ENCODE measurements at places on chromosomes 16 and 17. TPM values are rescaled to one million over a fixed set of nuclear protein-coding genes. Genes with fewer than 3 reads are reported as not detected.
A peak's percentile ranks its signal among the peaks of the same experiment; 100 is the strongest.

GRCh38 chr16:86625029-86625428 is 46.7 kb downstream of the FOXL1 start:
- DNase-seq, result no peak

- no peak for DNase-seq
These were observed 28.1 kb downstream of the OGFOD1 start for GRCh38 chr16:56479469-56479868.

- no peak for DNase-seq
These were observed 56.7 kb downstream of the PLXDC1 start for GRCh38 chr17:39094607-39095308.

DNA sequence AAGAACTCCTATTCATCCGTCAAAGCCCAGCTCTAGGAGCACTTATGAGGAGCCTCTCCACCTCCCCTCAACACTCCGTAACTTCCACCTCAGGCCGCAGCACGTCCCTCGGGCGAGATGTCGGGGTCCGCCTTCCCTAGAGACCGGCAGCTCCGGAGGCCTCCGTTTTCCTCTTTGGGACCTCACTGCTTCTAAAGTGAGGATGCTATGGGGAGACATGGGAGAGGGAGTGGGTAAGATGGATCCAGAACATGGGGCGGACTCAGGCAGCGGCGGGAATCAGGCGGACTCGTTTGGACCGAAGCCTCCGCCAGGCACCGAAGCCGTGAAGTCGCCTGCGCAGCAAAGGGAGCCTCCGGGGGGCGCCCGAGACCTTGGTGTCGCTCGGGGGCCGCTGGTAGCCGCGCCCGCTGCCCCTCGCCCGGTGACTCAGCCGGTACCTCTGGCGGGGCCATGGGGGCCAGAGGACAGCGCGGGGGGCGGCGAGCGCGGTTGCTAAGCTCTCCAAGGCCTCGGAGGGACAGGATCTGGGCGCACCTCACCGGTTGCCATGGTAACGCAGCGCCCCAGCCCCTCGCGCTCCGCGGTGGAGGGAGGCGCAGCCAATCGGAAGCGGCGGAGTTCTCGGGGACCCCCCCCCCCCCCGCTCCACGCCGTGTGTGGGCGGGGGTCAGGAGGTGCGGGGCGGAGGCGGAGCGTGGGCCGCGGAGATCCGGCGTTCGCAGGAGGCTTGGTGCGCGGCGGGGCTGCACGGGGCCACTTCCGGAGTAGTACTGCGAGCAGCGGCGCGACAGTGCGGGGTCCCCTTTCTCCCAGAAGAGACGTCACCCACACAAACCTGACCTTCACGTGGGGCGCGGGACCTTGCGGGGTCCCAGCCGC is 1.3 kb upstream of the HIC1 start:
- peak; percentile 80 for DNase-seq

GRCh38 chr16:31487720-31488467 is 5.0 kb downstream of the SLC5A2 start:
- peak; percentile 81 for DNase-seq

DNA sequence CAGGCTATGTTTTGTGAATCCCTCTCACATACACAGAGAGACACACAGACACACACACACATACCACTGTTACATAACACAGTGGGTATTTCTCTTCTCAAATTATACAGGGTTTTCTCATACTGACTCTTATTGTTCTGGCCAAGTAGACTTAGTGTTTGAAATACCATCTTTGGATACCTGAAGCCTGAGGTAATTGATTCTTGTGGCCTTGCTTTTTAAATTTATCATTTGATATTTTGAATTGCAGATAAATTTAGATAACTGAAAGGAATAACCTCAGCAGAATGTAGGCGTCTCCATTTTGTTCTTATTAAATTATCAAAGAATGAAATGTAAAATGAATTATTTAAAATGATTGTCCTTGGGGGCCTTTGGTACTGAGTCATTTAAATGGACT is 223.8 kb downstream of the LGALS9B start:
- DNase-seq, result no peak

GRCh38 chr17:77753691-77754245 is 204.7 kb upstream of the TNRC6C start:
- DNase-seq, result peak; percentile 17

DNA sequence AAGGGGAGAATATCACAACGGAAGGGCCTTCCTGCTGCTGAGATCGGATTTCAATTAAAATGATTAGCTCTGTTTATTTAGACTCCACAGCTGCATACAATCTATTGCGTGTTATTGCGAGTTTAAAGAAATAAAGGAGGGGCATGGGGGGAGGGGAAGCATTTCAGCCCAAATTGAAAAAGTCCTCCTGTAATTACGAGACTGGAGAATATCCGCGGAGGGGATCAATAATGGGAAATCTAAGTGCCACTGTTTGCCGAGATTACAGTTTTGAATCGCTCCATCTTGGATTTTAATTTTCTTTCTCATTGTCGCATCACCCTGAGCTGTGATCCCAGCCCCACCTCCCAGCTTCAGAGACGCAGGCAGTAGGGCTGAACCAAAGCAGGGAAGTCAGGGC is 15.7 kb upstream of the RPL38 start:
- no peak for DNase-seq

DNA sequence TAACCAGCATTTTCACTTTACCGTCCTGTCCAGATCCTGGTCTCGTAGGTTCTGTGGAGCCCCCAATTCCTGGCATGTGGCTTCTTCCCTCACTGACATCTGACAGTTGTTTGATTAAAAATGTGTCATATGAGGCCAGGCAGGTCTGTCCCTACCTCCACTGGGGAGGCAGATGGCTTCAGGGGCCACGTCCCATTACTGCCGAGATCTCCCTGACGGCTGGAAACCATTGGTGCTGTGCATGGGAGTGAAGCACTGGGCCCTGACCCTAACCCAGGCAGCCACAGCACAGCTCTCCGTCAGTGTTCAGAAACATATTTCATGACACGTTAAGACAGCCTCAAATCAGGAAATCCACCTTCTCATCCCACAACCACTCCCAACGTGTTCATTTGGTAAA is 77.5 kb downstream of the GNAO1 start:
- DNase-seq, result no peak

DNA sequence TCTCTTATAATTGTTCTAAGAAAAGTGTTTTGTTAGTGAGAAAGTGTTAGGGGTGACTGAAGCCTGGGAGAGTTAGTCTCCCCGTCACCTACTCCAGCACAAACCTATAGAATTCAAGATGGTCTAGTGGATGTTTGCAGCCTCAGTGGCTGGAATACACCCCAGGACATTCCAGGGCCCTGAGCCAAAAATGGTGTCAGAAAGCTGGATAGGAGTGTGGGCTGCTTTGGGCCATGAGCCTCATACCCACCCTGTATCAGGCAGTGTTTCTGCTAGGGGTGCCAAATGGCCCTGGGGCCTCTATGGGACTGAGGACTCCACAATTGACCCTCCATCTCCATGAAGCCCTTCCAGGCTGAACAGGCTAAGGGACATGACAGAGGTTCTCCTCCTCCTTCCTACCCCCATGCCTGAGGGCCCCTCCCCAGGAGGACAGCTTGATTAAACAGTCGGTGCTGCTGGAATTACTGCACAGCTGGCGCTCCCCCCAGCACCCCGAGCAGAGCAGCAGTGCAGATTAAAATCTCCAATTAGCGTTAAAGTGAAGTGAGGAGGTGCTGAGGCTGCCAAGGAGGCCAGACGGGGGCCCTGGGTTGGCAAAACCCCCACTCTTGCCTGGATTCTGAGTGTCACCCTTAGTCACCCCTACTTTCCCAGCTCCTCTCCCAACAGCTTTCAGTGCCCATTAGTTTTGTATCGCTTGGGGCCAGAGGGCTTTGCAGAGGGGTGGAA is 59.1 kb downstream of the NEUROD2 start:
- DNase-seq, result no peak

- DNase-seq, result no peak
These were observed at the start of gene B4GALNT2 for GRCh38 chr17:49132699-49133364. Gene B4GALNT2 (plus strand): TSS chr17:49132769. CDS start chr17:49132793, 24 bp downstream.

GRCh38 chr16:3142327-3142726 is 7.5 kb downstream of the ZNF213 start:
- peak; percentile 65 for DNase-seq

GRCh38 chr16:76577003-76577402 is 299.8 kb downstream of the CNTNAP4 start:
- DNase-seq, result no peak

- no peak for DNase-seq
These were observed 673 bp upstream of the CHD9 start for GRCh38 chr16:53053967-53054669.

DNA sequence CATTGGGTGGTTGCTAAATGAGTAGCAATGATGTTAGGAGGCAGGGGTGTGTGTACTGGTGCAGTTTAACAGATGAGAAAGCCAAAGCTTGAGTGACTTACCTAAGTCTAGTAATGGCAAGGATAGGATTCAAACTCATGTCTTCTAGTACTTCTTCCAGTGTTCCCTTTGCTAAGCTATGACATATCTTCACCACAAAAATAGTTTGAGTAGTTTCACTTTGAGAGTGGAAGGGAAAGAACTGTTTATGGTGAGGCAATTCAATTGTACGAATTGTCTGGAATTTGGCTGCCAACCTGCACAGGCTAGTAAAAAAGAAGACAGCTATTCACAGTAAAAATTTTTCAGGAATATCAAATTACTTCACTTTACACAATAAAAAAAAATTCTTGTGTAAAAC is 138.0 kb downstream of the NLK start:
- DNase-seq, result no peak

- no peak for DNase-seq
These were observed 170.3 kb downstream of the SLC39A11 start for GRCh38 chr17:72922219-72922618.

DNA sequence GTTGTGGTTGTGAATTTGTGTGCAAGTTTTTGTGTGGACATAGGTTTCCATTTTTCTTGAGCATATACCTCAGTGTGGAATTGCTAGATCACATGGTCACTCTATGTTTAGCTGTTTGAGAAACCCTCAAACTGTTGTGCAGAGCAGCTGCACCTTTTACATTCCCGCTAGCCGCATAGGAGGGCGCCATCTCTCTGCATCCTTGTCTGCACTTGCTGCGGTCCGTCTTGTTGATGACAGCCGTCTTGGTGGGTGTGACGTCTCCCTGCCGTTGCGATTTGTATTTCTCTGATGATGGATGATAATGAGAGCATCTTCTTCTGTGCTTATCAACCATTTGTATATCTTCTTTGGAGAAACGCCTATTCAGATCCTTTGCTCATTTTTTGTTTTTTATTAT is 25.1 kb upstream of the IL17C start:
- DNase-seq, result no peak

- no peak for DNase-seq
These were observed 213.4 kb downstream of the CYB561 start for GRCh38 chr17:63232565-63233310.

DNA sequence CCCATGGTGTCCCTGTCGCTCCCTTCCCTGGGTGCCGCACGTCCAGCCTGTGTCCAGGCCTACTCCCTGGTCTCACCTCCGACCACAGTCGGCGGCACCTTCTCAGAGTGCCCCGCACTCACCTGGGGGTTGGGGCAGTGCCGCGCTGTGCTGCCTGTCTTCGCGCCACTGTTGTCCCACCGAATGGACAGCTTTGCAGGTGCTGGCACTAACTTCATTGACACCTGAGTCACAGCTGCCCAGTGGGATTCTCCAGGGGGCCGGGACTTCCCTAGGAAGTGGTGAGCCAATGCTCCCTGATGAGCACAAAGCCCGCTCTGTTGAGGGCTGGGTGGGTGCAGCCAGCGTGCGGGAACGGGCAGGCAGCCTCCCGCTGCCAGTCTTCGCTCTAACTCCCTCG is 24.3 kb upstream of the DBNDD1 start:
- no peak for DNase-seq

DNA sequence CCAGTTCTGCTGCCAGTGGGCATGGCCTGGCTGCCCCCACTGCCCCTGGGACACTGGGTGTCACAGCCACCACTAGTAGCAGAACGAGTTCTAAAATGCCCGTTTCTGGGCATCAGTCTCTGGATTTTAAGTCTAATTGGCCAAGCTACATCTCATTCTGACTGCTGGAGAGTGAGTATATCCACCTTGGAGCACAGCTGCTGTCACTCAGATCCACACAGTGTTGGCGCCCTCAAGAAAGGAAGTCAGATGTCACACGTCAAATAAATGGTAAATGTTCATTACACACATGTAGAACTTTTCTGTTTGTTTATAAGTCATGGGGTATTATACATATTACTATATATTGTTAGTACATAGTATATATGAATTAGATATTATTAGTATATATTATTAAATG is 19.4 kb downstream of the GNGT2 start:
- DNase-seq, result no peak

The TMC8 gene
- 4.3 TPM for total RNA-seq

The DOK4 gene
- total RNA-seq, result 8.4 TPM

The SGSM2 gene
- total RNA-seq, result 26.3 TPM

The LDHD gene
- total RNA-seq, result 71.8 TPM

The BCO1 gene
- total RNA-seq, result not detected

The CHAD gene
- total RNA-seq, result 0.16 TPM

The NOXO1 gene
- total RNA-seq, result 0.22 TPM

The MRPS34 gene
- 80.8 TPM for total RNA-seq

The SHBG gene
- total RNA-seq, result 0.35 TPM
